ENCODE measurements at places on chromosomes 6 and 20. TPM values are rescaled to one million over a fixed set of nuclear protein-coding genes. Genes with fewer than 3 reads are reported as not detected.

IRF4 gene
- 8.5 TPM for total RNA-seq

MAP7 gene
- total RNA-seq, result 0.55 TPM

ID1 gene
- total RNA-seq, result 0.50 TPM

- no peaks in the 10 kb centered on the region for H3K4me1 ChIP-seq
- H3K27ac ChIP-seq, result no peak overlapping the region
- no peaks in the 10 kb centered on the region for H3K36me3 ChIP-seq
- DNase-seq, result no peak
These were observed 164.9 kb upstream of the RREB1 start for GRCh38 chr6:6942831-6943230.

- no peaks in the 10 kb centered on the region for H3K36me3 ChIP-seq
- H3K4me1 ChIP-seq, result no peaks in the 10 kb centered on the region
- H3K27ac ChIP-seq, result no peak overlapping the region
- H3K4me3 ChIP-seq, result no peak overlapping the region
- no peaks in the 10 kb centered on the region for H3K27me3 ChIP-seq
These were observed 81.8 kb upstream of the INSM1 start for GRCh38 chr20:20286061-20286460.

- no peak for DNase-seq
- no peaks in the 10 kb centered on the region for H3K4me1 ChIP-seq
- no peak overlapping the region for H3K4me3 ChIP-seq
- H3K36me3 ChIP-seq, result no peaks in the 10 kb centered on the region
- H3K27ac ChIP-seq, result no peak overlapping the region
These were observed 426.0 kb downstream of the ADGRB3 start for GRCh38 chr6:69061066-69061465.

RALY gene
- total RNA-seq, result 116 TPM

DNA sequence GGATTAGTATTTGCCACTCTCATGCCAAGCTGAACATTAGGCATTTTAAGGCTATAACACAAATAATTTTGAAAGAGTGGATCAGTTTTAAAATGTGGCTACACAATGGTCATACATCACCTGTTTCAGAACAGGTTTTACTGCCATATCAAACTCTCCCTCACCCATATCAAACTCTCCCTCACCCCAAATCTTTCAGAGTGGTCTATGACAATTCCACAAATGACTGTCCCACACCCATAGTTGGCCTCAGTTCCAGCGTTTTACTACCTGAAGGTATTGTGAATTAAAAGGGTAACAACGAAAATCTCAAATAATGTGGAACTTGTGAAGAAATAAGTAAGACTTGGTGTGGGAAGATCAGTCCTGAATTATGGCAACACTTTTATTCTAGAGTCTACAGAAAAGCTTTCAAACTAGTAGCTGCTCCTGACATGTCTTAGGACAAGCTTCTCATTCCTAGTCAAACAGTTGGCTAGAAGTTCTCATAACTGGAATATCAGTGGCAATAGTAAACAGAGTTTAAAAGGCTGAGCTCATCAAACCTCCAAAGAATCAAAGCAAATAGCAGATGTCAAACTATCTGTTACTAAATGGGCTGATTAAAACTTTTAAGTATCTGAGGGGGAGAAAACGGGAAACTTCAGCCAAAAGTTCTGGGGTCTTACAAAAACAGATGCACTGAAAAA, 52.4 kb downstream of the MAP3K7 start:
- DNase-seq, result no peak
- H3K27me3 ChIP-seq, result no peaks in the 10 kb centered on the region
- peaks cover 7% of the 10 kb centered on the region for H3K36me3 ChIP-seq
- H3K4me1 ChIP-seq, result no peaks in the 10 kb centered on the region
- no peak overlapping the region for H3K4me3 ChIP-seq

- no peaks in the 10 kb centered on the region for H3K4me1 ChIP-seq
- H3K27me3 ChIP-seq, result no peaks in the 10 kb centered on the region
- H3K4me3 ChIP-seq, result no peak overlapping the region
- DNase-seq, result peak; percentile 7
These were observed 226.0 kb downstream of the TPBG start for GRCh38 chr6:82589509-82590206.

- H3K4me1 ChIP-seq, result no peaks in the 10 kb centered on the region
- no peak overlapping the region for H3K27ac ChIP-seq
- no peaks in the 10 kb centered on the region for H3K36me3 ChIP-seq
- DNase-seq, result no peak
- no peaks in the 10 kb centered on the region for H3K27me3 ChIP-seq
- no peak overlapping the region for H3K4me3 ChIP-seq
These were observed 96.7 kb upstream of the PMEPA1 start for GRCh38 chr20:57806476-57806875.

DNA sequence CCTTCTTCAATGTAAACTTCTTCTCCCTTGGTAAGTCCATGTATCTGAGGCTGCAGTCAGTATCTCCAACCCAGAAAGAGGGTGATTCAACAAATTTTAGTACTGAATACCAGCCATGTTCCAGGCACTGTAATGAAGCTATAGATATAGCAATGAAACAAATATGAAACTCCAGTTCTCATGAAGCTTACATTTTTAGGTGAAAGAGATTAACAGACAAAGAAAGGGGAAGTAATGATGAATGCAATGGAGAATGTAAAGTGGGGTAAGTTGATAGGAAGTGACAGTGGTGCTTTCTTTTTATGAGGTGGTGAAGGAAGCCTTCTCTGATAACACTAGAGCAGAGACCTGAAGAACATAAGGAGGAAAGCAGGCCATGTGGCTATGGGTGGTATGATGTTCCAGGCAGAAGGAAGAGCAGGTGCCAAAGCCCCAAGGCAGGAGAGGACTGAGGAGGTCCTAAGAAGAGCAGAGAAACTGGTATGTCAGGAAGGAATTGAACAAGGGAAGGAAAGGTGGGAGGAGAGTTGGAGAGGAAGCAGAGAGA, 143.6 kb downstream of the TFAP2B start:
- DNase-seq, result no peak
- H3K4me1 ChIP-seq, result no peaks in the 10 kb centered on the region
- H3K27ac ChIP-seq, result no peak overlapping the region
- no peaks in the 10 kb centered on the region for H3K36me3 ChIP-seq

Measured in CD4-positive, alpha-beta memory T cell (primary cell).